Activated naive CD4-positive, alpha-beta T cell treated with anti-CD3 and anti-CD28 coated beads, Interleukin-2, amount 50 U/mL, for 16 hours (primary cell): ENCODE measurements at places on chromosomes 7 and 10.

DNA sequence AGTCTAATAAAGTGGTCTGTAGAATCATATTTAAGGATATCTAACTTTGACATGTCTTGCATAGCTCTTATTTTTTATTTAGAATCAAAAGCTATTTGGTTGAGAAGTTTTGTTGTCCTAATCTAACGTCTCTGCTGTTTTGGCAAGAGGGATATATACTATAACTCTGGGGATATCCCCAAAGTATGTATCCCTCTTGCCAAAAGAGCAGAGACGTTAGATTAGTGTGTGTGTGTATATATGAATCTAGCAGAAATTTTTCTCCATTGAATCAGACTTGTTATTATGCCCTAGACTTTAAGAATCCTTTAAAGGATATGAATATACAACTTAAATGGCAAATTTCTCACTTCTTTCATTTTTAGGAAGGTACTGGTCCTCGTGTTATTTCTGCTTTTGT lies 9.6 kb downstream of the SMC3 start:
- no peak for DNase-seq

- peak; percentile 27 for DNase-seq
These were observed 19.9 kb downstream of the ACTA2 start for GRCh38 chr10:88932539-88933256.

DNA sequence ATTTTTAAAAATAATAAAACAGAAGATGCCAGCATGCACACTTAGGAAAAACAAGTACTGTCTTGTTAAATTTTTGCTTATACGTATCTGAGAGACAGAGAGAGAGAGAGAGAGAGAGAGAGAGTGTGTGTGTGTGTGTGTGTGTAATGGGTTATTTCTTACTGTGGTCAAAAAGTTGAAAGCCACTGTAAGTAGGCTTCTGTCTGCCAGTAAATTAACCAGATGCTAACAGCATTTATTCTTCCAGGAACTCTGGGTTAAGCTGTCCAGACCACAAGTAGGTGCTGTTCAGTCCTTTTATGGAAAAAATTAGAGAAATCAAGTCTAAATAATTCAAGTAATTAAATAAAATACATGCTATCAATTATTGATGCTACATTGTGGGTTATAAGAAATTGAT lies 39.7 kb downstream of the RNF32 start:
- no peak for DNase-seq

GRCh38 chr10:34432589-34432988 lies 382.5 kb downstream of the PARD3 start:
- DNase-seq: no peak

- DNase-seq: no peak
These were observed 3.8 kb downstream of the TRPV6 start for GRCh38 chr7:142881586-142882337.

DNA sequence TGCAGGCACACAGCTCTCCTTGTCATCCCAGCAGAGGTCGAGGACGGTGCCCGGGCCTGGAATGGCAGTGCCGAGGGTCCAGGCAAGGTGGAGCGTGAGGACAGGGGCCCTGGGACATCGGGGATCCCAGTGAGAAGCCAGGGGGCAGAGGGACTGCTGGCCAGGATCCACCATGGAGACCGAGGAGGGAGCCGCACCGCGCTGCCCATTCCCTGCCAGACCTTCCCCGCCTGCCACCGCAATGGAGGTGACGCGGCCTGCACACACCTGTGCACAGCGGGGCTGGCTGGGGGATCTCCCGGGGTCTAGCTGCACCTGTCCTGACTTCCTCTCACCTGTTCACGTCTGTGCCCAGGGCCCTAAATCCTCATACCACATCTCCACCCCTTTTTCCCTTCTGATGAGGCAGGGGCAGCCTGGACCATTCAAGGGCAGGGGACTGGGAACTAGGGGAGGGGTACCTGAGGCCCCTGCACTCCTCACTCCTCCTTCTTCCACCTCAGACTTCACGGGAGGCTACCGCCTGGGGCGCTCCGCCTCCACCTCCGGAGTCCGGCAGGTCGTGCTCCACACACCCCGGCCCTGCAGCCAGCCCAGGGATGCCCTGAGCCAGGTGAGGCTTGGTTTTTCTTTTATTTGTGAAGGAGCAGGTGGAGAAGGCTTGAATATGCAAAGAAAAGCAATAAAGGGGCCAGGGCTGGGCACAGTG lies 6.9 kb downstream of the NYAP1 start:
- DNase-seq: no peak

- DNase-seq: no peak
These were observed 84.3 kb downstream of the PRKAG2 start for GRCh38 chr7:151792636-151793035.

DNA sequence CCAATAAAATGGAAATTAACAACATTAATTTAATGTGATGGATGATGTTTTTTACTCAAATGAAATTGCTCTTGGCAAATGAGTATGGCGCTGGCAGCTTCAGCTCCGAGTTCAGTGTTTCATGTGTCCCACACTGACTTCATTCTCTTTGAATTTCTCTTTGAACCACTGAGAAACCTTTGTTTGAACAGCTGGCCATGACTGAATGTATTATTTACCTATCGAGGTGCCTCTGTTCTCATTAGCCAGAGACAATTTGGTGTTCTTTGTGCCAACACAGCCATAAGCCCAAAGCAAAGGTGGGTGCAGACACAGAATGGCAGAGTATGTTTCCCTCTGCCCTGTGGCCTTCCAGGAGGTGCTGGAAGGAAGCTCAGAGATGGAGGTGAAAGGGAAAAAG lies 42.1 kb downstream of the TMEM178B start:
- no peak for DNase-seq

DNA sequence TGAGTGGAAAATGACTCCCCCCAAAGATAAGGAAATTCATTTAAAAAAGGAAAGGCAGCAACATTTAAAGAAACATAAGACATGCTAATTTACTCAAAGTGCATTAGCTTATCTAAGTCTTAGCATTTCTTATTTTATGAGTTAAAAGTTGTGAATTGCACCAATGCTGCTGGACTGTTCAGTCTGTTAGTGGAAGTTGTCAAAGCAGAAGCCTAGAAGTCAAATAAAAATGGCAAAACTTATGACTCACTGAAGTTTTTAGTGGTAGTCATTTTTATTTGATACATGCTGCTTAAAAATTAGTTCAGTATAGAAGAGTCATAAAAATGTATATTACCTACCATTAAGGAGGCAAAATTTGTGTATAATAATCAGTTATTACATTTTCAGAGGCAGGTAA lies 90.8 kb upstream of the FGL2 start:
- no peak for DNase-seq

DNA sequence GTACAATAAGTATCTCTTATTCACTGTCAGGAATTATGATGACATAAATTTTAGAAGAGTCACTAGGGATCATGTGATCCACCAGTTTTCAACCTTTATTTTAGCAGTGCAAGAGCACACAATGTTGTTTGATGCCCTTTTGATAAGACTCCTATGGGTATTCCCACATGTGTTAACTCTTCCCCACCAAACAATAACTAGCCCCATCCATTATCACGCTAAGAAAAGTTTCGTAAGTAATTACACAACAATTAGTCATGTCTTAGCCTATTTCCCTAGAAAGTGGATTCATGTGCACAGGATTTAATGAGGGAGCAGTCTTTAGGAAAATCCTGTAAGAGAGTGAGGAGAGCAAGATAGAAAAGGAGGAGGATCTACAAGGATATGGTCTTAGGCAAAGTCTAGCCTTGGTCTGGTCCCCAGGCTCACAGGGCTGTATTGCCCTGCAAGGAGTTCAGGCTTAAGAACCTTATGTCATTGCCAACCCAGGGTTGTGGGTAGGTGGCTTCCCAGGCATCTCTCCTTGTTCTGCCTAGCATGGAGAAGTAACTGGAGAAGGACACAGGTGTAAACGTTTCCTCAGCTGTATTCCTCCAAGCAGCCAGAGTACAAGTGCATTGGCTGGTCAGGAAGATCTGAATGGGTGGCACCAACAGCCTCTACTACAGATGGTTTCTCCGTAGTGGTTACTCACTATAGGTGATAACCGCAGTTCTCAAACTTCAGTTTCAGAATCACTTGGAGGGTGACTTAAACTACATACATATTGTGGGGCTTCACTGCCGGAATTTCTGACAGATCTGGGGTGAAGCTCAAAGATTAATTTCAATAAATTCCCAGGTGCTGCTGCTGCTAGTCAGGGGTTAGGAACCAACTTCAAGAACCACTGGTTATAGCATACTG lies 574.5 kb downstream of the SUGCT start:
- no peak for DNase-seq

GRCh38 chr10:60465801-60466200 lies 76.1 kb upstream of the ANK3 start:
- DNase-seq: no peak

- no peak for DNase-seq
These were observed 1187.9 kb downstream of the XPNPEP1 start for GRCh38 chr10:108735380-108735779.

- no peak for DNase-seq
These were observed 102.7 kb downstream of the WDR11 start for GRCh38 chr10:120953897-120954296.
